ENCODE measurements at places on chromosomes 16 and 17.

DNA sequence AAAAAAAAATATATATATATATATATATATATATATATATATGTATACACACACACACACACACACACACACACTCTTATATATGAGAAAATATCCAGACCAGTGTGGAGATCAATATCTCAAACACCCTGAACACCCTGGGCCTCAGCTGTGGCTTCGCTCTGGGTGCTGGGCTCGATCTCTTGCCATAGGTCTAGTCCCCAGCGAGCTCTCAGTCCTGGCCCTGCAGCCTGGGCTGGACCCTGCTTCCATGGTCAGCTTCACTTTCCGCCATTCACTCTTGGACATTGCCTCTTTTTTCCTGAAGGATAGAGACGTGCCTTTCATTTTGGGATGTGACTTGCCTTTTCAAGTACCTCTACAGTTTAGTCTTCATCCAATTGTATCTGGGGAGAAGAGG lies 341.7 kb downstream of the CPPED1 start:
- DNase-seq: no peak

- no peak for DNase-seq
Measured at GRCh38 chr16:28280881-28281836, 11.2 kb upstream of the SBK1 start.

- DNase-seq: no peak
Measured at GRCh38 chr16:9499941-9500593, 408.6 kb downstream of the HAPSTR1 start.

DNA sequence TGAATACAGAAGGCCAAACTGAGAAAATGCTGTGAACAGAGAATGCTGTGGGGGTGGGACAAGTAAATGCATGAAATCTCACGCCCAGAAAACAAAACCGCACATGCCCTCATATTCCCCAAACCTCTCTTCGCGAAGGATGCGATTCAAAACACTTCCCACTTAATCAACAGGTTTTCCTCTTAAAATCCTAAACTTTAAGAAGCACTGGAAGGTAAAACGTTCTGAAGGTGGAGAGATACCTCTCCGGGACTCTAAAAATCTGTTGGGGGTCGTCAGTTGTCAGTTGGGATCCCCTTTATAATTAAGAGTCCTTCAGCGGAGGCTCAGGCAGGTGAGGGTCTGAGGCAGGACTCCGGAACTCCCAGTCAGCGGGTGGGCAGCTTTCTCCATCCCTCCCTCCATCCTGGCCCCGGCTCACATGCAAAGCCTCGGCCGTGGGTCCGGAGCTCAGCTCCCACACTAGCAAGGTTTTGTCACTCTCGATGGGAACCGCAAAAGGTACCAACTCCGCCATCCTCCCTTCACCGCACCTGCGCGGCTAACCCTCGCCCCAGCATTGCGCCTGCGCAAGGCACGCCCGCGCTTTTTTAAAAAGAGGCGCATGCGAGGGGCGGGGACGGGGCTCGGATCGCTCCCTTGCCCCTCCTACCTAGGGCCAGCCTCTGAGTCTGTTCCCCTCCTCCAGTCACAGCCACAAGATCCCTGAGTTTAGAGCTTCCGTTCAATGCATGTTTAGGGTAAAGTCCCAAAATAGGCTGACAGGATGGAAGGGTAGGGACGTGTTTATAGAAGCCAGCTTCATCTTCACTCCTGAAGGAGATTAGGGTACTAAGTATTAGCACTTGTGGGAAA lies at the start of gene RDM1:
RDM1 (minus strand) TSS at position 563 of the 855 bp plus-strand sequence; CDS start at position 517, 46 bp downstream.
- peak; percentile 81 for DNase-seq

DNA sequence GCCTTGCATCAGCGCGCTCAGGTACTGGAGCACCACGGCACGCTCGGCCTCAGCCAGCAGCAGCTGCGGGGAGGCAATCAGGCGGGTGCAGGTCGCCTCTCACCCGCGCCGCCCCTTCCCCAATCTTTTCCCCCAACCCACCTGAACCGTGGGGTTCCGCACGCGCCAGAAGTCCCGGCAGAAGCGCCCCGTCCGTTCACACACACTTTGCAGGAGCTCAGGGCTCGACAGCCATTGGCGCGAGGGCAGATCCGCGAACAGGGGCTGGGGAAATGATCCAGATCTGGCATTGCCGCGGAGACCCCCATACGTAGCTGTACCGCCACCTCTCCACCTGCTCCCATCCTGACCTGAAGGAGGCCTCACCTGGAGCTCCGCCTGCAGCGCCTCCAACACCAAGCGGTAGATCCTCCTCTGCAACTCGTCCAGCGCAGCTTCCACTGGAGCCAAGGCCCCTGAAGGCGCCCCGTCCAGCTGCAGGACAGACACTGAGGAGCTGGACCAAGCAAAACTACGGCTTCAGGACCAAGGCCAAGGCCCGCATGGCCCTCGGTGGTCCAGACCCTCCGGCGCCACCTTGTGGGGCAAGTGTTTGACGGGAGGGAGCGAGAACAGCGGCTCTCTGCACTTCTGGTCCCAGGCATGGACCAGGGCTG lies 1.4 kb upstream of the MATCAP1 start:
- peak; percentile 95 for DNase-seq

DNA sequence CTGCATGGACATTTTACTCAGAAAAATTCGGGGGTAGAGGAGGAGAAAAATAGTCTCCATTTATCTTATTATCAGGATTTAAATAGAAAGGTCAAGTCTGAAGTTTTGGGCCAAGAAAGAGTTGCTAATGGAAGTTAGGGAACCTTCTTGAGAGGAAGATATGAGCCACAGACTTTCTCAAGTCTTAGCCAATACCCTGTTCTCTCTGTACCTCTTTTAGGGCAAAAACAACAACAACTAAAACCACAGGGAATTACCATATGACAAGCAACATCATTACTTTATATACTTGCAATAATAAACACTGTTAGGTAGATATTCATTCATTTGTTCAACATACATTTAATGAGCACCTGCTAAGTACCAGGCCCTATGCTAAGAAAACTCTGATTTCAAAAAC lies 282.2 kb upstream of the CDH5 start:
- no peak for DNase-seq

Measured in right forelimb (tissue), 1 donor.